NCI-H748 treated with DMSO at 0.1 percent for 48 hours (cell line): ENCODE measurements at places on chromosomes 7 and 10.
A peak's percentile ranks its signal among the peaks of the same experiment; 100 is the strongest.

GRCh38 chr10:6045314-6045848 is 16.8 kb downstream of the IL2RA start:
- DNase-seq = no peak

- no peak for DNase-seq
Measured at GRCh38 chr10:86188326-86188725, 178.3 kb downstream of the GRID1 start.

DNA sequence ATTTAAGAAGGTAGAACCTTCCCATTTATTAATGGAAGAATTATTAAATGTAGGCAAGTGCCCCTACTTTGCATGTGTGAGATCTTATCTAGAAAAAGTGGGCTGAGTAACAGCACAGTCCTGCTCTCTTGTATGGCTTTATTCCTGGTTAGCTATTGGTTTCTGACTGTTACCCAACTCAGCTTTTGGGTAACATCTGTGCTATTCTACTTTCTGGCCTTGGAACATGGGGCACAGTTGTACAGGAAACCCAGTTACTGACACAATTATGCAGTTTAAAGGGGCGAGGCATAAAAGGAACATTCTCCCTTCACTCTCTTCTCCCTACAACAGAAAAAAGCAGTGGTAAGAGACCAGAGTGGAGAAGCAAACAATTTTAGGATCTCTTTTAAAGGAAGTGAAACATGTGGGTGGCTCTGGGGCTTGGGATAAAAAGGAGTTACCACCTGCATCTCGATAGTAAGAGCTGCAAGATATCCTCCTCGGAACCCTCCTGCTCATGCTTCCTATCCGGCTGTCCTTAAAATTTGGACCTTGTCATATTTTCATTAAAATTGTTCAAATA is 16.0 kb downstream of the NUDT5 start:
- DNase-seq = no peak

DNA sequence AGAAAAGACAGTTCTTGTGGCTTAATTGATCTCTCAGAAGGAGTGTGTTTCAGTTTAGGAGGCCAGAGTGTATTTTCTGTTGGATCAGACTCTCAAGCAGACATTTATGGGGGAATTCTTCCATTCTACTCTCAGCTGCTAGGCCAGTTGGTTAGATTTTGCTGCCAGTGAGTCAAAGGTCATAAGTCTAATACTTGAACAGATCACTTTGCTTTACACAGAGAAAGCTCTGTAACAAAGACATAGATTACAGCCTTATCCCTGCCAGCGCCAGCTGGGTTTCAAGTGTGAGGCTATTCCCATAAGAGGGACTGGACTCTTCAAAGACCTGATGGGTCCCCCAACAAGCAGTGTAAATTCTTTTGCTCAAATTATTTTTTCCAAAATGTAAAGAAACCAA is 145.6 kb upstream of the SEMA3C start:
- no peak for DNase-seq

GRCh38 chr7:18666107-18666728 is 170.7 kb downstream of the HDAC9 start:
- DNase-seq = peak; percentile 25

- DNase-seq = no peak
Measured at GRCh38 chr7:130490888-130491804, 739 bp upstream of the MEST start.

DNA sequence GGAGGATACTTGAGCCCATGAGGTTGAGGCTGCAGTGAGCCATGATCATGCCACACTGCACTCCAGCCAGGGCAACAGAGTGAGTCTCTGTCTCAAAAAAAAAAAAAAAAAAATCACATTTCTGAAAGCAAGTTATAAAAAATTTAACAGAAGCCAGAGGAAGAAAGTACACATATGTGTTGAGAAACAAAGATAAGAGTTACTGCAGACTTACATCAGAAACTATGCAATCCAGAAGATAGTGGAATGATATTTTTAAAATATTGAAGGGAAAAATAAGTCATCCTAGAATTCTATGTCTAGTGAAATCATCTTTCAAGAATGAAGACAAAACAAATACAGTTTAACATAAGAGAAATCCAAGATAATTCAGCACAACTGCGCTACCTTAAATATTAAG is 46.9 kb downstream of the ZNF518A start:
- DNase-seq = no peak
